Activated CD4-positive, alpha-beta T cell treated with anti-CD3 and anti-CD28 coated beads, Interleukin-2, amount 50 U/mL, for 4 hours (primary cell): ENCODE measurements at places on chromosomes 2 and 18.

GRCh38 chr18:53747210-53747609 lies 477.3 kb downstream of the MBD2 start:
- no peak for DNase-seq

DNA sequence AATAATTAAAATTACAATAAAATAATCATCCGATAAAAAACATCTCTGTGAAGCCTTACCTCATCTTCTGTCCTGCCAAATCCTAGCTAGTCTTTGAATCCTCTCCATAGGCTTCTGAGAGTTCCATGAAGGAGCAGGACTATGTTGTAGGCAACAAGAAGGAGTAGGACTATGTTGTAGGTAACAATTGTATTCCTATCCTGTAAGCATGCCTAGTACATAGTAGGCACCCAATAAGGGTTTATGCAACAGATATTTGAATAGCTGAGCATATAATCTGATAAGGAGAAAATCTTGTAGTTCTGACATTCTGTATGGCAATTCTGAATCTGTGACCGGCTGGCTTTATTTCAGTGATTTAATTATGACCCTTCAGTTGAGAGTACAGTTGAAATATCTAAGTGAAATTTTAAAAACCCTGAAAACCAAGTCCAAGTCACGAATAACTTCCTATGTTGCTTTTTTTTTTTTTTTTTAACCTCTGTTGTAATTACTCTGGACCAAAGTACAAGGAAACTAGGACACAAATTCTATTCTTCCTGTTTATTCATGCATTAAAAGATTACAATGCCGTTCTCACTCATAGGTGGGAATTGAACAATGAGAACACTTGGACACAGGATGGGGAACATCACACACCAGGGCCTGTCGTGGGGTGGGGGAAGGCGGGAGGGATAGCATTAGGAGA lies 27.8 kb downstream of the VWA3B start:
- DNase-seq = no peak

DNA sequence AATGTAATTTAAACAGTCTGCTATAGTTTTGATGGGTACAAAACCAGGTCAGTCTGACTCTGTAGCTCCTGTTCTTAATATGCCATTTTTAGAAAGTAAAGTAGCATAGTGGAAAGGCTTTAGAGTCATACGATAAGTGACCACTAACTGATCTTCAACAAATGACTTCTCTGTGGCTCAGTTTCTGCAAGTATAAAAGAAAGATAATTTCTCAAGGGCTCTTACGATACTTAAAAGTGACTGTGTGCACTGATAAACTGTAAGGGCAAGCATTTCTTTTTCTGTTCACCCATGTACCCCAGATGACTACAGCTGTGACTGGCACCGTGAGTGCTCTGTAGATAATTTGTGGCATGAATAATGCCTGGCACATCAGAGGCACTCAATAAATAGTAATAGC lies 178.7 kb downstream of the LCLAT1 start:
- DNase-seq = no peak

- DNase-seq = no peak
Observed at GRCh38 chr2:238441262-238442114, 14.8 kb downstream of the ASB1 start.

DNA sequence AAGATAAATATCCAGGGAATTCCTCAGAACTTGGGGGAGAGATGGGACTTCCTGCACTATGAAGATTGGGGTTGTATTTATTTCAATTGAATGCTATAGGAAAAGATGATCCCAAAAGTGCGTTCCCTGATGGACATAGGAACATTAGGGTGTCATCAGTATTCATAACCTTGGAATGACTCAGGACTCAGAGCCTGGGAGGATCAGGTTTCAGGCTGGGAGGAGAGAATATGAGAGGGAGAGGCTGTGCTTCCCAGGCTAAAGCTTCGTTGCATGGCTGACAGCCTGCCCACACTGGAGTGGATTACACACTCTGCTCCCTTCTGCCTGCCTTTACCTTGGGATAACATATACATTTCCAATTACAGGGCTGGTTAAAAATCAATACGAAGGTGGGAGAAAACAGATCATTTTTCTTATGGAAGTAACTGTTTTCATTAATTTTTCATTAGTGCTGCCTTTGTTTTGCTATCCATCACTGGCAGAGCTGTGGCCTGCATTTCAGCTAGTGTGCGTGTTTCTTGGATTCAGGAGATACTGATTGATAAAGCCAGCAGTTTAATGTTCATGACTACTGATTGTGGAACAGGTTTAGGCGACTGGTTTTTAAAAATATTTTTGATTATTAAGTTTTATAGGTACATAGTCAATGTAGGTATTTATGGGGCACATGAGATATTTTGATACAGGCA lies 118.7 kb downstream of the KCTD1 start:
- DNase-seq = no peak

DNA sequence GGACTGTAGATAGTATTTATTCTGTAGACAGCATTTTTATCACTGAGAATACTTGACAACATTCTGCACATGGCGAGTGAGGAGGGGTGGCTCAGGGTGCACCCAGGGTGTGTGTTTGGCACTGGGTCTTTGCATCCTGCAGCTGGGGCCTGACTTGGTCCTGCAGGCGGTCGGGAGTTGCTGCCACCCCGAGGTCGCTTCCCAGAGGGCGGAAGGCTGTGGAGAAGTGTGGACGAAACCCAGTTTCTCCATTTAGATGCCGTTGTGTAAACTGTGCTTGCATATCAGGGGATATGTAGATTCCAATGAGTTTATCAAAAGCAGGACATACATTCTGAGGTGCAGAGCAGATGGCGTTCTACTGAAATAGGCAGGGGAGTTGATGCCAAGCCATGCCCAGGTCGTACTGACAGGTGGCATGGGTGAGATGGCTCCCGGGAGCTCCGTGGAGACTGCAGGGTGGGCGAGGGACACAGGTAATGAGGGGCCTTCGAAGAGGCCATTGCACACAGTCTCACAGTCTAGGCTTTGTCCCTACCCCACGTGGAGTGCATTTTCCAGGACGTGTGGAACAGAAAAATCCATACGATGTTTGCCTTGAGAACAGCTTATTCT lies 74.5 kb downstream of the RTP5 start:
- no peak for DNase-seq

- DNase-seq = no peak
Observed at GRCh38 chr18:67301592-67301991, 214.9 kb downstream of the DSEL start.

DNA sequence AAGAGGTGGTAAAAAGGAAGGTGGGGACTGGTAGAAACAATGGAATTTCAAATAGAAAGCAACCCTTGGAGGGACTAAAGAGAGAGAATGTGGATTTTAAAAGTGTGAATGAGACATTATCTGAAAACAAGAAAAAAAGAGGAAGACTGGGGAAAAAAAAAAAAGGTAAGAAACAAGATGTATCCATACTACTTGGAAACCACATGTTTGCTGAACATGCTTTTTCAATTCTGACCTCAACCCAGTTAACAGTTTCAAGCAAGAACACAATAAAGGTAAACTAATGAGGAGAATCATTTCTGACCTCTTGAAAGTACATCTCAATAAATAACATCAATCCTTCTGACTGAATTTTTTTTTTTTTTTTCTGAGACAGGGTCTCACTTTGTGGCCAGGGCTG lies 2.6 kb downstream of the FARSB start:
- no peak for DNase-seq

GRCh38 chr2:47043891-47044239 lies 111.2 kb downstream of the STPG4 start:
- DNase-seq = no peak

DNA sequence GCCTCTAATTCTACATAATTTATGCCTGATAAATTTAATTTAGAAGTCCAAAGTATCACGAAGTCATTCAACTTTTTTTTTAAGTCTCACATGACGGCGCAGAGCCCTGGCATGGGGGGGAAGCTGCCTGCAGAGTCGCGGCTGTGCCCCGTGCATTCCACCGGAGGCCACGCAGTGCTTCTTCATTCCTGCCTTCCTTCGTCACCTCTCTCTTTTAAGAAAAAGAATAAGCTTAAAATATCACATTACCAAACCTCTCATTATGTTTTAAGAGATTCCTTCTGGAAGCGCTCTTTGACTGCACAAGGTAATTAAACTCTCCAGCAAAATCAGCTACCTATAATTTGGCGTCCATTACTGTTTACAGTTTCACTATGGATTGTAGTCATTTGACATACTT lies 20.3 kb upstream of the KIDINS220 start:
- DNase-seq = no peak

GRCh38 chr18:56919190-56919589 lies 227.7 kb upstream of the BOD1L2 start:
- no peak for DNase-seq

DNA sequence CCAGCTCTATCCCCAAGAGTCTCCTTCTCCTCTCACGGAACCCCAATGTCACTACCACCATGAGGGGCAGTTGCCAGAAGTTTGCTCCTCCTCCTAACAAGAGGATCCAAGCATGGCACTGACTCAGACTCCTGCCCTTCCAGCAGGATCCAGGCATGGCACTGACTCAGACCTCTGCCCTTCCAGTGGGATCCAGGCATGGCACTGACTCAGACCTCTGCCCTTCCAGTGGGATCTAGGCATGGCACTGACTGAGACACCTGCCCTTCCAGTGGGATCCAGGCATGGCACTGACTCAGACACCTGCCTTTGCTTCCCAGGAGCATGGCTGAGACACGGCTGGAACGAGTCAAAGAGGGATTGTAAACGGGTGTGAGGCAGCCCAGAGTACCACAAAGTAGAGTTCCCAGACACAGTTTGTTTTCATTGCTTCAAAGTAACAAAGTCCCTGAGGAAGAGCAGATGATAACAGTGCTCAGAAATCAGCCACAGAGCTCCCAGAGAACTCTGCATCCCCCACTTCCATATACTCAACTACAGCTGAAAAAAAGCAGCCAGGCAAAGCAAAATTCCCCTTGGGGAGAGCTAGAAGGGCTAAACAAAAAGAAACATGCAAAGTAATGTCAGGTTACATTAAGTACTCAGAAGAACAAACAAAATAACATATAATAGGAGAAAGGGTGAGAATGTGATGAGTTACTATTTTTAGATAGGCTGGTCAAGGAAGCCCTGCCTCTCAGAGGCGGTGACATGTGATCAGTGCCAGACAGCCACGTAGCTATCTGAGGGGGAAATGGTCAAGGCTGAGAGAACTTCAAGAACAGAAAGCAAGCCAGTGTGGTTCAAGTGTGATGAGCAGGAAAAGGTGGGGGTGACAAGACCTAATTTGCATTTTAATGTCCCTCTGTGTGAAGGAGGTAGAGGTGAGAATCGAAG lies 3.0 kb downstream of the BUB1 start:
- no peak for DNase-seq

- no peak for DNase-seq
Observed at GRCh38 chr2:101052147-101052546, 50.1 kb downstream of the RPL31 start.

DNA sequence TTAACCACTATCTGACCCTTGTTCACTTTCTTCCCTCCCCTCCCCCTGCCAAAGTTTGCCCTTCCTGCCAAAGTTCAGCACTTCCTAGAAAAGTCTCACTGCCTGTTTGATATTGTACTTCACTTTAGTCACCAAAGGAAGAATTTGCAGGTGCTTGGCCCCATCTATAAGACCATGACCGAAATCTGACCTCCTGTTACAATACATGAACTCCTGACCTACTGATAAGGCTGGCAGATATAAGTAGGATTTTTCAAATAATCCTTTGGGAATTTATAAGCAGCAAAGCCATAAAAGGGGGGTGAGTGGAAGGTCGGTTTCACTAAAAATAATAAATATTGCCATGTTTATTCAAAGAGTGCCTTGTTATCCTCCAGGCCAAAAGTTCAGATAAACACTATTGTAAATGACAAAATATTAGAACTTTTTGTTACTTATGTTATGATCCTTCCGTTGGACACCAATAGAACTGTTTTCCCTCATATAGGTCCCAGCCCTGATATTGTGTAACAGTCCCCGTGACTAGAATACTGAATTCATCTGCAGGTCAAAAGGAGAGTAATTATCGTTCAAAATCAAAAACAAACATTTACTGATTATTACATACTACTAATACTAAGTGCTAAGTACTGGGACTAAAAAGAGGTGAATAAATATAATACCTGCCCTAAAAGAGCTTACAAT lies 277.6 kb downstream of the EXOC6B start:
- DNase-seq = no peak

DNA sequence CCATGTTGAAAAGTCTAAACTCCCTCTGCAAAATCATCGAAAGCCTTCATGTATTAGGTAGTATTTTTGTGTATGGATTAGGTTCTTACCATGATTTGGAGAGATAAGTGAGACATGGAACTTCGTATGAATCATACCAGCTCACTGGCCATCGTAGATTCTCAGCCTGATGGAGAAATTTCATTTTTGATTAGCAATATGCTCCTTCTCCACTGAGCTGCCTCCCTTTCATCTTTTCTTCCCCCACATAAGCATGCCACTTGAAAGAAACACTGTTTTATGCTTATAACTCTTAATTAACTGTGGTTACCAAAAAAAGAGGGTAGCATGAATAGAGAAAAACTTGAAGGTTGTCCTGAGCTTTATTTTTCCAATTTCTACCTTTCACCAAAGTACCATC lies 111.9 kb downstream of the NCK2 start:
- no peak for DNase-seq

GRCh38 chr18:28112056-28112470 lies 64.9 kb downstream of the CDH2 start:
- DNase-seq = no peak

DNA sequence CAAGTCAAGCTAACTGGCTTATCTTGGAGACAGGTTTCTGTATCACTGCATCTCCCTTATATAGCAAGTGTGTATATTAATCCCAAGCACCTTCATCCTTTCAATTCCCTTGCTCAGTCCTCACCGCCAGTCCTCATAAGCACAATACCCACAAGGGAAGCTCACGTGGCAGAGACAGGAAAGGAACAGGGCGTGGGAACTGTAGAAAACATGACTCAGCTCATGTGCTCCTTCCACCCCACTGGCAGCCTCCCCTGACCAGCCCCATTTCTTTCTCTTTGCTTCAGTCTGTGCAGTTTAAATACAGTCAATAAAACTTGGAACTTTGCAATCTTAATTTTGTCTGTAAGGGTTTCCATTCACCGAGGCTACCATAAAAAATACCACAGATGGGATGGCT lies 36.5 kb upstream of the CDH19 start:
- no peak for DNase-seq

GRCh38 chr18:58303363-58303762 lies 259.3 kb downstream of the NEDD4L start:
- no peak for DNase-seq

DNA sequence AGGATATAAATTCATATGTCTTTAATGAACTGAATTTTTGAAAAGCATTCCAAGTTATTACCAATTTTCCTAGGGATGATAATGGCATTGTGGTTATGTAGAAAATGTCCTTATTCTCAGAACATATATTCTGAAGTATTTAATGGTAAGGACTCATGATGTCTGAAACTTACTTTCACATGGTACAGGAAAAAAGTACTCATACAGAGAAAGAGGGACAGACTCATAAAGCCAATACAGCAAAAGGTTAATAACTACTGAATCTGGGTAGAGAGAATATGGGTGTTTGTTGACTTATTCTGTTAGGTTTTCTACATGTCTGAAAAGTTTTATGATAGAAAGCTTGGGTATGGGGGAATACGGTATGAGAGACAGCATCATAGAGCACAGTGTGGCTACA lies 84.3 kb upstream of the SERTAD2 start:
- DNase-seq = no peak
